ENCODE measurements at places on chromosomes 4 and X. TPM values are rescaled to one million over a fixed set of nuclear protein-coding genes. Genes with fewer than 3 reads are reported as not detected.

The ACSL4 gene
- total RNA-seq, result 41.6 TPM

The SPANXN3 gene
- total RNA-seq, result not detected

The FRG2 gene
- total RNA-seq, result not detected

The AREG gene
- total RNA-seq, result 0.24 TPM

The RIBC1 gene
- total RNA-seq, result 1.2 TPM

The PASD1 gene
- total RNA-seq, result not detected

The DUSP9 gene
- total RNA-seq, result 2.3 TPM

The DCAF8L2 gene
- not detected for total RNA-seq

The KIT gene
- total RNA-seq, result 6.7 TPM

The CXCL5 gene
- 9.2 TPM for total RNA-seq

The TXK gene
- not detected for total RNA-seq

The PCDH19 gene
- 0.83 TPM for total RNA-seq

The FGF16 gene
- 3.8 TPM for total RNA-seq

The MEPE gene
- not detected for total RNA-seq

The UTP14A gene
- total RNA-seq, result 39.0 TPM

The GDPD2 gene
- total RNA-seq, result 13.9 TPM

The FGF5 gene
- total RNA-seq, result not detected

The PABPC1L2B gene
- 1.8 TPM for total RNA-seq

The APOOL gene
- total RNA-seq, result 8.0 TPM

The PPARGC1A gene
- total RNA-seq, result 1.2 TPM

The CT45A1 gene
- not detected for total RNA-seq

The AADAT gene
- total RNA-seq, result 14.6 TPM

The ANK2 gene
- total RNA-seq, result 30.5 TPM

The SSX1 gene
- total RNA-seq, result not detected

The KCND1 gene
- 5.7 TPM for total RNA-seq

The CT55 gene
- 0.24 TPM for total RNA-seq

The RIPPLY1 gene
- not detected for total RNA-seq

All from H9 (cell line).